Mucosa of gallbladder (tissue), 1 donor: ENCODE measurements at places on chromosomes 13 and 19. TPM values are rescaled to one million over a fixed set of nuclear protein-coding genes. Genes with fewer than 3 reads are reported as not detected.

DNA sequence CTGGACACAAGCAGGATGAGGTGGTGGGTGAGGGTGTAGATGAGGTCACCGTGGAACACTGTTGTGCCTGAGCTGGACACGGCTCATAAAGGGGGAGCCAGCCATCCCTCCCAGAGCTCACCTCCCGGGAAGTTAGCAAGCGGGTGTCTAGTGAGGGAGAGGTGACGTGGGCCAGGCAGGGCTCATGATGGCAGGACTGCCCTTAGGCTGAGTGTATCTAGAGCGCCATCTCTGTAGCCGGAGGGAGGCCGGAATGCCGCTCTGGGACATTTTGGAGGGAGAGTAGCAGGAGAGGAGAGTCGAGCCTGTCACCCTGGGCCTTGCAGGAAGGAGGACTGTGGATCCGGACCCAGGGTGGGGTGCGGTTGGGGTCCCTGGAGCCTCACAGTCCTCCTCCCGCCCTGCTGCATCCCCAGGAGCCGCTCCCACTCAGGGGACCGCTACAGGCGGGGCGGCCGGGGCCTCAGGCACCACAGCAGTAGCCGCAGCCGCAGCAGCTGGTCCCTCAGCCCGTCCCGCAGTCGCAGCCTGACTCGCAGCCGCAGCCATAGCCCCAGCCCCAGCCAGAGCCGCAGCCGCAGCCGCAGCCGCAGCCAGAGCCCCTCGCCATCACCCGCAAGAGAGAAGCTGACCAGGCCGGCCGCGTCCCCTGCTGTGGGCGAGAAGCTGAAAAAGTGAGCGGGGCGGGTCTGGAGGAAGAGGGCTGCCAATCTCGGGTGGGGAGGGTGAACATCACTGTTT is 9.2 kb downstream of the ZNF296 start:
- DNase-seq, result no peak

BEST2 gene
- total RNA-seq, result not detected

DNA sequence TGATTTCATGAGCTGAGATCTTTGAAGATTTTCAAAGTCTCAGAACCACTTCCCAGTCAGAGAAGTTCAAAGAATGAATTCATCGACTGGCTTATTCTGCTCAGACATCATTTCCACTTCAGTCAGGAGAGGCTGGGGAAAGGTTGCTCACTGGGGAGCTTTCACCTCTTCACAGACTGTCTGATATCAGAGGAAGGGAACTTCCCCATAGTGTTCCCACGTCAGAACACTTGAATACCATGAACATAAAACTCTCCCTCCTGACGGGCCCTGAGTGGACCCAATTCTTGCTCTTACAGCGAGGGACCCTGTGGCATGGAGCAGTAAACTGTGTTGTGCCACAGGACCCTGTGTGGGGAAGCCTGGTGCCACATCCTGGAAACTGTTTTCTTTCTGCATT is 492.6 kb downstream of the COG6 start:
- no peak for DNase-seq

- DNase-seq, result peak; percentile 55
Measured at GRCh38 chr13:76879203-76879882, 6.9 kb downstream of the KCTD12 start.

- no peak for DNase-seq
Measured at GRCh38 chr19:36482876-36483275, 6.5 kb downstream of the ZNF566 start.

DNA sequence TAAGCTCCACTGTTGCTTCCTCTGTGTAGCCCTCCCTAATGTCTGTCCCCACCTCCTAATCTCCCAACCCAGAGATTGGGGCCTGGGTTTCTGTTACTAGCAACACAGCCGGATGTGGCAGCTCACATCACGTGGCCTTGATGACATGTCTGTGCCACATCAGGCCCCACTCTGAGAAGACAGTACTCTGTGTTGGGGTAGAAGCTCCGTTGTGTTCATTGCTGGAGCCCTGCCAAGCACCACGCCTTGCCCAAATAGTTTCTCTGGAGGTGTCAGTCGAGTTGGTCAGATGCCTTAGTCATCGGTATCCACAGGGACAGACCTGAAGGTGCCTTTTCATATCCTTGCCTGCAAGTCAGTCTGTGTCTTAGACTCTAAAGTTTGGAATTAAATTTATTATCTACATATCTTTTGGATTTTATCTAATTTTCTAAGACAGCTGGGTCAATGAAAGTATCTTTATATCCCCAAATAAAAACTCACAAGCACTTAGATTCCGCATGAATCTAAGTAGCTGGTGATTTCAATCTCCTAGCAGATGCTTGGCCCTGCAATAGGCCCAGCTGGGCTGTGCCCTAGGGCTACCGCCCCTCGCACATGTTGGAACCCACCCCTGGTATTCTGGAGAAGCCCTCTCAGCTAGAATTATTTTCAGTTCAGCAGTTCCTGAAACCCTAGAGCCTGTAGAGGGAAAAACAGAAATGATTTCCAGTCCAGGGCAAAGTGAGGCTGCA is 204.0 kb upstream of the TSHZ3 start:
- DNase-seq, result no peak
